ENCODE measurements at places on chromosomes 1 and 21.

DNA sequence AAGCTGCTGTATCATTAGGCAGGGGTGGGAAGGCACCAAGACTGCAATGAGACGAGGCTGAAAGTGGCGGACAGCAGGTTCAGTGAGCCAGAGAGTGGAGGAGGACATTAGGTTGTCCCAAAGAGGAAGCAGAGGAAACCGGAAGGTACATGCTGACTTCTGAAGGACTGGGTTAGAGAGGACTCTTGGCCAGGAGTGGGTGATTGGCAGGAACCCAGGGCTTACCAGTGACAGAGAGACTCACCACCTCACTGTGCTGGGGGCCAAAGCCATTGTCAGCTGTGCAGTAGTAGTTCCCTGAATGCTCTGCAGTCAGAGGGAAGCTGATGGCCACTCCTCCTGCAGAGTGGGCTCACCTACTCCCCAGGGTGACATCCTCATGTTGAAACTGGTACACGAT is 41.9 kb upstream of the FCRL4 start:
- DNase-seq: no peak

- DNase-seq: no peak
Measured at GRCh38 chr21:46051379-46051770, 46.5 kb upstream of the COL6A2 start.

DNA sequence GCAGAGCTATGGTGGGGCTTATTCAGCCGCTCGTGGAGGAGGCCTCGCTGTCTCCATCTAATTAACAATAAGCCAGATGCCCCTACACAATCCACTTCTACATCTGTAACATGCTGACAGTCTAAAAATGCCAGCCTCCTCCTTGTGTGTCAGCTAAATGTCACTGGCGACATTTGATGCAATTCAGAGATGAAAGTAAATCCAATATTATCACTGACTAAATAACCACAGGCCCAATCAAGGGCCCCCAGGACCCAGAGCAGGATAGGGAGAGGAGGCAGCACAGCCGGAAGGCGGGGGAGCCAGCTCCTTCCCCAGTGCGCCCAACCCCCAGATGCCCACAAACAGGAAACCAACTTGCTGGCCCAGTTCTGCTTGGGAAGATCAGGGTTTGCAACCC is 76.6 kb downstream of the DMRTA2 start:
- DNase-seq: no peak

DNA sequence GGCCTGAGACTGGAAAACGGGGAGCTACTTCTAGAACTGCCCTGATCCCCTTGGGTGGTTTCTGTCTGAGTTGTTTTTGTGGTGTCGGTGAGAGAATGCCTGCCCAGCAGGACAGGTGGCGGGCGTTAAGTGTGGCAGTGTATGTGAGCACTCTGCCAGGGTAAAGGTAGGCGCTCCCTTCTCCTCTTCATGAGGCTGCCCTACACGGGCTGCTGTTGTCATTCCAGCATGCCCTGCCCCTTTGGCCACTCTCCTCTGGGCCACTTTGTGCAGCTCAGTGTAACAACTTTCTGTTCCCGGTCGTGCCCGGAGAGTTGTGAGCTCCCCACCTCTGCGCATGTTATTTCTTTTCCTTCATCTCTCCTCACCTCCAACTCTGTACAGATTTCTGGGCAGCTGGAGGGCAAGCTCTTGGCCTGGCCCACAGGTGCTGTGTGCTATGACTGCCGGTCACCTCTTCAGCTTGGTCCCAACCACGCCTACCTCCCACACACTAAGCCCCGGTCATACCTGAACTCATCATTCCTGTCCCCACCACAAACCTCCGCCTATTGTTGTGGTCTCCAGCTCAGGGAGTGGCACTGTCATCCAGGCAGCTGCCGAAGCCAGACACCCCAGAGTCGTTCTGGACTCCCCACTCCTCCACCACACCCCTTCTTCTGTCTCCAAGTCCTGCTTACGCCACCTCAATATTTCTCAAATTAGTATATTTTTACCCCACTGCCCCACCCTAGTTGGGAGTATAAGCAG is 69.0 kb downstream of the GADD45A start:
- no peak for DNase-seq

- DNase-seq: peak; percentile 94
Measured at GRCh38 chr1:240337781-240338180, 246.1 kb downstream of the FMN2 start.

DNA sequence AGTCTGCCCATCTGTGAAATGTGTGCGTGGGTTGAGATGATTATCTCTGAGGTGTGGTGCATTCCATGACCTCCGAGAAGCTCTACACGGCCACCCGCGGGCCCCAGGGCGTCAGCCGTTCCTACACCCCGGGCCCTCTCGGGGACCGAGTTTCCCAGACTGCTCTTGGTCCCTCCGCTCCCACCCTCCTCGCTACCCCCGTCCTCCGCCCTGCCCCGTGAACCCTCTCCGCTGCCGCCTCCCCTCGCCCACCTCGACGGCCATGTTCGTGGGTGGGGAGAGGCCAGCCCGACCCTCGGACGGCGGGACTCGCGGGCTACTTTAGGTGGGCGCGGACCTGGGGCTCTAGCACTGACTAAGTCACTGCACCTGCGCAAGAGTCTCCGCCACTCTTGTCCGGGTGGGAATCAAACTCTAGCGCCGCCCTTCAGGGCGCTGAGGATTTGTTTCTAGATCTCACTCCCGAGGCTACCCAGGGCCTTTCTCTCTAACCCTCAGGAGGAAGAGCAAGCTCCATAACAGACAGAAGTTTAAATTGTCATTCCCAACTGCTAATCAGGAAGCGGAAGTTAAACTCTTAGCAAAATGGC is 47.7 kb upstream of the VWA5B1 start:
- DNase-seq: no peak

- no peak for DNase-seq
Measured at GRCh38 chr1:41723786-41724185, 194.9 kb downstream of the HIVEP3 start.

DNA sequence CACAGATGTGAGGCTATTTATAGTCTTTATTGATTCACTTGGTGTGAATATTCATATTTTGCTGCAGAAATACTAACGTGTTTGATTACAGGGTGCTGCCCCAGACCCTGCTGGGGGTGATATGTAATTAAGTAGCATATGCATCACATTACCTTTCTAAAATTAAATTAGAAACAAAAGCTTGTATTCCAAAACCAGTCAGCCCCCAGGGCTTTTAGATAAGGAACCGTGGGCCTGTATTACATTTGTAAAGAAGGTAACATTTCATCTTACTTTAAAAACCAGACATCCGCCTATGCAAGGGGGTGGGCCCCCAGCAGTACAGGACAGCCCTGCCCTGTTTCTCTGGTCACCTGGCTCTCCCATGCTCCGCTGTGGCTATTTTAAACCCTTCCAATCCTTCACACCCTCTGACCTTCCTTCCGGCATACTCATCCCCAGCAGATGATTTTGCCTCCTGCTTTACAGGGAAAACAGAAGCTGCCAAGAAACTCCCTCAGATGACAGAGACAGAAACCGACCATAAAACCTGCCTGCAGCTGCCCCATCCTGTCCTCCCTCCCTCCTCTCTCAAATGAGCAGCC is 22.0 kb upstream of the KCNC4 start:
- peak; percentile 20 for DNase-seq

GRCh38 chr1:61975638-61976037 is 219.0 kb upstream of the L1TD1 start:
- DNase-seq: no peak

- DNase-seq: no peak
Measured at GRCh38 chr1:174829990-174830389, 169.8 kb upstream of the CACYBP start.

DNA sequence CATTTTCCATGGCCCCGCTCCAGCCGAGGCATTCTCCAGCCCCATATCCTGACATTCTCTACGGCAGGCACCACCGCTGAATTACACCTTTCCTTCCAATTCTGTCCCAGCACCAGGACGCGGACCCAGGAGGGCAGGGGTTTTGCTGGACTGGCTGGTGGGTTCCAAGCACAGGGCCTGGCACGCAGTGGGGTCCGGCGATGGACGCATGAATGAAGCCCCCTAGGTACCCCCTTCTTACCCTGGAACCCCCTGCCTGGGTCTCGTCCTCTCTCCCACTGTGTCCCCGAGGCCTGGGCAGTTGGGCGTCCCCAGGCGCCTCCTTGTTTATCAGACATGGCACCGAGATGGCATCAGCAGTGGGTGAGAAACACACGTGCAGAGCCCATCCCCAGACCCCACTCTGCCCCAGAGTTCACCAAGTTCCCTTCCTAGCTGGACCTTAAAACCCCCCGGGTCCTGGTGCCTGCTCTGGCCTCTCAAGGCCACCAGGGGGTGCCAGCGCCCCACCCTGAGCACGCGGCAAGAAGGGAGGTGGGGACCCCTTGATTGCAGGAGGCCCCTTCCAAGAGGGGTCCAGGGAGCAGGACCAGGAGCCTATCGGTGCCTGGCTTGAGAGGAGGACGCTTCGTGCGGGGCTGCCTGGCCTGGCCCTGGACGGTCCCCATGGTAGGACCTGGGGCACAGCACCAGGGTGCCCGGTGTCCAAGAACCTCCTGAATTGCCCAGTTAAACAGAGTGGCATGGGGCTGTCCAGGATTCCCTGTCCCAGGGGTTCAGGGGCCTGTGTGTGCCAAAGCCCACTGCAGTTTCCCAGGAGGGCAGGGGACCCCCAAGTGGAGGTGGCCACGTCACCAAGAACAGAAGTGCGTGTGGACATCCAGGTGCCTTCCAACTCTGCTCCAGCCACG is 46.1 kb downstream of the MEGF6 start:
- DNase-seq: peak; percentile 57

GRCh38 chr1:29849038-29849750 is 612.9 kb downstream of the PTPRU start:
- peak; percentile 67 for DNase-seq

DNA sequence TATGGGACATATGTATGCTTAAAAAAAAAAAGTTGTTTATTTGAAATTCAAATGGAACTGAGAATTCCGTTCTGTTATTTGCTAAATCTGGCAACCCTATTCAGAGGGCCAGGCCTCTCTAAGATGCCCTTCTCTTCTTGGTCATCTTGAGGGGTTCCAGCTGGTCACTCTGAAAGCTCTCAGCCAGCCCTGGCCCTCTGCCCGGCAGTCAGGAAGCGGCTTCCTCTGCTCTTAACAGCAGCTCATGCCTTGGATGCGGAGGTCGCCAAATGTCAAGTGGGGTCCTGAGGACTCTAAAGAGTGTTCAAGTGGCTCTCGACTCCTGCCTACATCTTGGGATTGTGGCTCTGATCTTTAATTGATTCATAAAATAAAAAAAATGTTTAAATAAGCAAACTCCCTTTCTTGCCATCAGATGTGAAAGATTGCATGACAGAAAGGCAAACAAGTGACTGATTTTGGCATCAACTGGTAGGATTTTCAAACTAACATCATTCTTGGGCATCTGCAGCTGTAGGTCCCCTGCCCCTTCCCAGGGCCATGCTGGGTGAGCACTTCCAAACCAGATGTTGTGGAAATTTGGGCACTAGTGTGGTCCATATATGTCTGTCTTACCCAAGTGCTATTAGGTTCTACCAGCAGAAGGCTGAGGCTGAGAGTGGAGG is 130.8 kb downstream of the PRDM2 start:
- DNase-seq: no peak

DNA sequence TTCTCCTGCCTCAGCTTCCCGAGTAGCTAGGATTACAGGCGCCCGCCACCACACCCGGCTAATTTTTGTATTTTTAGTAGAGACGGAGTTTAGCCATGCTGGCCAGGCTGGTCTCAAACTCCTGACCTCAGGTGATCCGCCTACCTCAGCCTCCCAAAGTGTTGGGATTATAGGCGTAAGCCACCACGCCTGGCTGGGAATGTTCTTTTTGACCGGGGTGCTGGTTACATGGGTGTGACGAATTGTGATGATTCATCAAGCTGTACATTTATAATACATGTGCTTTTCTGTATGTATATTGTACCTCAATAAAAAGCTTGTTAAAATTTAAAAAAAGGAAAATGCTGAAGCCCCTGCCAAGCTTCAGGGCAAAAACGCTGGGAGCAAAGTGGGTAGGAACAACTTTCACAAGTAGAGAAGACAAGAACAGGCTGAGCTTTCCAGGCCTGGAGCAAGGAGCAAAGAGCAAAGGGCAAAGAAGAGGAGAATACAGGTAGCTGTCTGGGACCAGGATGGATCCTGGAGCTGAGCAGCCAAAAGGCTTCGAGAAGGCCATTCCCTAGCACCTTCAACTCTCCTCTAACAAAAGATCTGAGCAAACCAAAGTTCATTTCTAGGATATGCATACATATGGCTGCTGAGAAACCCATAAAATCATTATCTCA is 20.5 kb upstream of the YRDC start:
- DNase-seq: no peak

GRCh38 chr1:181080556-181080955 is 7.9 kb upstream of the IER5 start:
- no peak for DNase-seq

DNA sequence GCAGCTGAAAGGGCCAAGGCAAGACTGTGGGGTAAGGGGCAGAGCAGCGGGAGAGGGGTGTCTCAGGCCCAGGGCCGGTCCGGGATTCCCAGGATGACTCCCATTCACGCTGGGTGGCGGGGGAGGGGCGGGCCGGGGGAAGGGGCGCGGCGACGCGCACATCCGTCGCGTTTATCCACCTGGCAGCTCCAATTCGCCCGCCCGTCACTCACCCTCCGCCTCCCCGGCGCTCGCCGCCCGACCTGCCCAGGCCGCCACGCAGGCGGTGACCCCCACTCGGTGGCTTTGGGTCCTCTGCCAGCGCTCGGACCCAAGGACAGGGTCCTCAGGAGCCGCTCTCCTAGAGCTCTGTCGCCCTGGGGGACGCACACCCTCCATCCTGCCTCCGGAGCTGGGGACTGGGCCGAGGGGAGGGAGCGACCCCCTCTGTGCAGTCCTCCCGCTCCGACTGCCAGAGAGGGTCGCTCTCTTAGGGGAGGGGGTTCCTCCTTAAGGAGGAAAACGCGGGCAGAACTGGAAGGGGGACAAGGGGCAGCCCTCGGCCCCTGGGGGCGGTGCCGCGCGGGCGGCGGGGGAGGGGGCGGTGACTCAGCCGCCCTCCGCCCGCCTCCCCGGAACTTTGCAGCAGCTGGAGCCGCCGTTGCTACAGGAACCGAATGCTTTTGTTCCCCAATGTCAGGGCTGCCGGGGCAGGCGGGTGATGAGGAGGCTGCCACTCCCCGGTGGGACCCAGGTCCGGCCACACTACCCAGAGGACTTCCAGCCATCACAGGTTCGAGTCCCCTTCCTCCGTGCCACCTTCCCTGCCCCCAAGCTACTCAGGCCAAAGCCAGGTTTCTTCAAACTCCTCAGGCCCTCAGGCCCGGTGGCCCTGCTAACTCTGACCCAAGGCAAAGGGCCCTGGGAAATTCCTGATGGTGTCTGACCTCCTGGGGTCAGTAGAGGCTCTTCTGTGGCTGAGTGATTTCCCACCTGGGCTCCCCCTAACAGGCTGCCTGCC is 3.4 kb downstream of the ADGRB2 start:
- peak; percentile 83 for DNase-seq

GRCh38 chr1:18376661-18377060 is 104.1 kb upstream of the KLHDC7A start:
- no peak for DNase-seq

- DNase-seq: peak; percentile 78
Measured at GRCh38 chr1:227225715-227226346, 92.5 kb downstream of the CDC42BPA start.

- peak; percentile 30 for DNase-seq
Measured at GRCh38 chr1:37752583-37753471, 12.1 kb downstream of the EPHA10 start.

DNA sequence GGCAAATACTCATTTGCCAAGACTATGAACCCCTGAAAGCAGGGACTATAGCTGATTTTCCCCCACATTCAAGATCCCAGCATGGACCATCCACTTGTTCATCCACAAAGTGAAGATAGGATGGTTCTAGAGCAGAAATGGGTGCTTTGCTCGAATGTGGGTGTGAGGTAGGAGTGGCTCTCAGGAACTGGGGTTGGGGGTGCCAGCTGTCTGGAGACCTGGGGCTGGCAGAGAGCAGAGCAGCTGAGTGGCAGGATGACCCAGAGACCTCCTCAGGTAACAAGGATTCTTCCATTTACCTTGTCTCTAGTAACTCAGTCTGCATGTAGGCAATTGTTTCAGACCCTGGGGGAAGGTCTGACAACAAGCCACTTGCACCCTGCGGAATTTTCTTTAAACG is 6.0 kb downstream of the S100A9 start:
- DNase-seq: no peak
